AG09319 (cell line): ENCODE measurements at places on chromosomes 4 and X.

DNA sequence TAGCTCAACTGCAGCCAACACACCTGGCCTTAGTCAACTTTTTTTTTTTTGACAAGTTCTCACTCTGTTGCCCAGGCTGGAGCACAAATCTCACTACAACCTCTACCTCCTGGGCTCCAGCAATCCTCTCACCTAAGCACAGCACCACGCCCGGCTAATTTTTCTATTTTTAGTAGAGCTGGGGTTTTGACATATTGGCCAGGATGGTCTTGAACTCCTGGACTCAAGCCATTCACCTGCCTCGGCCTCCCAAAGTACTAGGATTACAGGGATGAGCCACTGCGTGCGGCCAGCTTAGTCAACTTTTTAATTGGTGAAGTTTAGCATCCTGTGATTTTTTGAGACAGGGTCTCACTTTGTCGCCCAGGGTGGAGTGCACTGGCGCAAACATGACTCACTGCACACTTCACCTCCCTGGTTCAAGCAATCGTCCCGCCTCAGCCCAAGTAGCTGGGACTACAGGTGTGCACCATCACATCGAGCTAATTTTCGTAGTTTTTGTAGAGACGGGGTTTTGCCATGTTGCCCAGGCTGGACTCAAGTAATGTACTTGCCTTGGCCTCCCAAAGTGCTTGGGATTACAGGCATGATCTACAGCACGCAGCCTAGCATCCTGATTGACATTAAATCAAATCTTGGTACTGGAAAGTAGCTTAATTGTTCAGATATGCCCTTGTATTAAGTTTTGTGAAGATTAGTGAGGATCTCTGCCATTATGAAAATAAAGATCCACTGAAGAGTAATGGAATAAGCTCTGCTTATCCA, 8.3 kb downstream of the HNRNPDL start:
- no peak for DNase-seq

DNA sequence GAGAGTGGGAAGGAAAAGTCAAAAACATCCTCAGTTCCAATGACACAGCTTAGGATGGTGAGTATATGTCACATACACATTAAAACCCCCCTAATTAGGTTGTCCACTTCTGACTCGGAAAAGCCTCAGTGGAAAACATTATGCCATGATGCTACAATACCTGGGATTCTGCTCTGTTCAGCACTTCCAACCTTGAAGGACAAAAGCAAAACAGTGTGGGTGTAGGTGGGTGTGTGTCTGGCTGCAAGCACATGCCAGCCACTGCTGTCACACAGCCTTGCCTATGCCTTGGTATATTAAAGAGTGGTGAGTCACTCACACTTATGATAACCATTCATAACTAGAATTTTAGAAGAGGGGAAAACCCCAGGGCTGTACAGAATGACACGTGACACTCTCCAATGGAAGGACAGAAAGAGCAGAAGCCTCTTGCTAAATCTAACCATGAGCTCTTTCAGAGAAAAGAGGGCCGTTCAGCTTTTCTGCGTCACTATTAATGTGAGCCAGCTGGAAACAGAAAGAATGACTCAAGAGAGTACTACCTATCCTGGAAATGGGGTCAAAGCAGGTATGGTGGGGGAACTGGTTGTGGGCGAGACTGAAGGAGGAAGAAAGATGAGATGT, 159.6 kb downstream of the TET2 start:
- no peak for DNase-seq

- DNase-seq = no peak
Observed at GRCh38 chr4:38656111-38656510, 7.9 kb upstream of the KLF3 start.

GRCh38 chr4:52241916-52242315, 190.8 kb downstream of the SPATA18 start:
- DNase-seq = peak; percentile 70

- DNase-seq = no peak
Observed at GRCh38 chrX:153829799-153830639, at the start of gene PDZD4. TSS of gene PDZD4 (minus strand) at chrX:153830544. CDS start at chrX:153830298, 246 bp downstream.

DNA sequence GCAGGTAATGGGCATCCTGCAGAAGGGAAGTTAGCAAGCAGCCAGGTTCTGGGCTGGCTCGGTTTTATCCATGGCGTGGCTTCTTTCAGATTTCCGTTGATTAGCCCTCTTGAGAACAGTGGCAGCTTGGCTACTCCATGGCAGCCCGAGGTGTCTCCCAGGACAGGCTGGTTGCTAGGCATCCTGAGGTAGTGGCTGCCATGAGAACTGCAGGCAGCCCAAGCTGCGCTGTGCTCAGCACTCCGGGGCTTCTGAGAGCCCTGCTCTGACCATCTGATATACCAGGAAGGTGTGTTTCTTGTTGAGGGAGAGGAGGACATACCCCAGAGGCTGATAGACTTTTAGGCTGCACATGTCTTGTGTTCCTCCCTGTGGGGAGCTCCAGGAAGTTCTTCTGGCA, 253.4 kb upstream of the CASK start:
- no peak for DNase-seq
